ENCODE measurements at places on chromosomes 6 and 20.

- DNase-seq = no peak
Measured at GRCh38 chr6:4661391-4661790, 114.8 kb upstream of the CDYL start.

GRCh38 chr20:17534077-17534476, 2.9 kb upstream of the BFSP1 start:
- no peak for DNase-seq

- DNase-seq = peak; percentile 46
Measured at GRCh38 chr20:8454137-8454712, 322.2 kb downstream of the PLCB1 start.

GRCh38 chr6:51711876-51712275, 375.5 kb downstream of the PKHD1 start:
- no peak for DNase-seq

- no peak for DNase-seq
Measured at GRCh38 chr6:2429032-2429431, 183.6 kb upstream of the GMDS start.

DNA sequence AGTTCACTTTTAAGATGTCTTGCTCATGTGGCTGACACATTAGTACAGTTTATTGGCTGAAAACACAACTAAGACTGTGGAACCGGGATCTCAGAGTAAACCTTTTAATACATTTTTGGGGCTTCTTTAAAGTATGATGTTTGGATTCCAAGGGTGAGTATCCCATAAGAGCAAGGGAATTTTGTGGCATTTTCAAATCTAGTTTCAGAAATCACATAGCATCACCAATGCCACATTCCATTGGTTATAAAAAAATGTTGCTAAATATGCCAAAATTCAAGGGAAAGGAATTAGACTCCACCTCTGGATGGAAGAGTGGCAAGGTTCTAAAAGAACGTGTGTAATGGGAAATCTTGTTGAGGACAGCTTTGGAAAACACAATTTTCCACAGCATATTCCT, 338.6 kb downstream of the COL12A1 start:
- no peak for DNase-seq

DNA sequence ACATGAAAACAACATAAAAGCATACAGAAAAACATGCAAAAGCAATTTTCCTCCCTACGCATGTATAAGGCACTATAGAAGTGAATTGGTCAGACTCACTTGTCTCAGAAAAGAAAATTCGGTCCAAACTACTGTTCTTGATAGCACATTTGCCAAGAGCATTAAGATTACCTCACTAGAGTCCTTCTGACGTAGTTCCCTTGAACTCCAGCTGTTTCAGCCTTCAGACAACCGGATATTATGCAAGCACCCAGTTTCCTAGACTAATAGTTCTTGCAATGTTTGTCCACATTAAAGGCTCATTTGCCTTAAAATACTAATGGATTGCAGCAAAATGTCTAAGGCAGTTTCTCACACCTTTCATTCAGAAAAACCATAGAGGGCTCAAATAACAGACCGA, 2.5 kb upstream of the CASS4 start:
- DNase-seq = no peak

GRCh38 chr6:36504982-36505381, 42.3 kb downstream of the STK38 start:
- no peak for DNase-seq

GRCh38 chr6:101400326-101401135, 7.0 kb downstream of the GRIK2 start:
- no peak for DNase-seq

GRCh38 chr20:10935658-10936402, 262.0 kb upstream of the JAG1 start:
- DNase-seq = no peak

DNA sequence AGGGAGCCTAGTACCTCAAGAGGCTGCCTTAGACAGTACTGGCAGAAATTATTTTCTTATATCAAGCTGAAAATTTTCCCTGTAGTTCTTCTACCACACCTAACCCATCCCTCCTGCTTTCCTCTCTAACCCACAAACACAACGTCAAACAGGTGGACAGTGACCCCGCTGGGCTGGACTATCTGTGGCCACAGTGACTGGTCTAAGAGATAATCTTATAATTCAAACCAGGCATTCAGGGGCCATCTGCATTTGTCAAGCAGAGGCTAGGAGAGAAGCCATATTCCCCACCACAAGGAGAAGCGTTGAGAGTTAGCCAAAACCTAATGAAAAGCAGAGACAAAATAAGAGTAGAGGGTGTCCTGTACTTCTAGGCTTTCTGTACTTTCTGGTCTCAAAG, 8.2 kb downstream of the HDDC2 start:
- DNase-seq = no peak

GRCh38 chr6:106098383-106099234, 12.5 kb downstream of the PRDM1 start:
- DNase-seq = no peak

DNA sequence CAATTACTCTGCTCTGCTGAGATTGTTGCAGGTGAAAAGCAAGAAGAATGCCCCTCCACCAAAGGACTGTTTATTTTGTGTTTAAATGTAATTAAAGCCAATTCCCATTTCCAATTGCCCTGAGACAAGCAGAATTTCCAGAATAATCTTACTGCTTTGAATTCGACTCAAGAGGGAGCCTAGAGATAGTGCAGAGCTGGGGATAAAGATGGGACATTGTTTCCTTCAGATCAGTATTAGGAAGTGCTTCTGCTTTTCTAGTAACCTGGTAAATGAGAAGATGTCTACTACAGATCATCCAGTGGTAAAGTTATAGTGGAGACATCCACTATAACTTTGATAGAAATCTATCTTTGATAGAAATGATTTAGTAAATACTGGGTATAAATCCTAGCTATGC, 326.9 kb downstream of the UBE3D start:
- DNase-seq = no peak

- peak; percentile 1 for DNase-seq
Measured at GRCh38 chr6:31493875-31494694, 3.9 kb upstream of the MICB start.

Measured in NCI-H1092 treated with DMSO at 0.1 percent for 48 hours (cell line).